Activated CD4-positive, alpha-beta T cell treated with anti-CD3 and anti-CD28 coated beads for 36 hours (primary cell): ENCODE measurements at places on chromosomes 4 and X. TPM values are rescaled to one million over a fixed set of nuclear protein-coding genes. Genes with fewer than 3 reads are reported as not detected.

The PLP1 gene
- not detected for total RNA-seq

The ODAPH gene
- total RNA-seq = not detected

The PGRMC2 gene
- total RNA-seq = 38.5 TPM

GRCh38 chrX:9562851-9563250 is 98.0 kb downstream of the TBL1X start:
- no peak for DNase-seq

- no peak for DNase-seq
Observed at GRCh38 chr4:139901531-139902320, 236.1 kb downstream of the MGST2 start.

- DNase-seq = no peak
Observed at GRCh38 chr4:26127851-26128337, 192.9 kb upstream of the RBPJ start.

DNA sequence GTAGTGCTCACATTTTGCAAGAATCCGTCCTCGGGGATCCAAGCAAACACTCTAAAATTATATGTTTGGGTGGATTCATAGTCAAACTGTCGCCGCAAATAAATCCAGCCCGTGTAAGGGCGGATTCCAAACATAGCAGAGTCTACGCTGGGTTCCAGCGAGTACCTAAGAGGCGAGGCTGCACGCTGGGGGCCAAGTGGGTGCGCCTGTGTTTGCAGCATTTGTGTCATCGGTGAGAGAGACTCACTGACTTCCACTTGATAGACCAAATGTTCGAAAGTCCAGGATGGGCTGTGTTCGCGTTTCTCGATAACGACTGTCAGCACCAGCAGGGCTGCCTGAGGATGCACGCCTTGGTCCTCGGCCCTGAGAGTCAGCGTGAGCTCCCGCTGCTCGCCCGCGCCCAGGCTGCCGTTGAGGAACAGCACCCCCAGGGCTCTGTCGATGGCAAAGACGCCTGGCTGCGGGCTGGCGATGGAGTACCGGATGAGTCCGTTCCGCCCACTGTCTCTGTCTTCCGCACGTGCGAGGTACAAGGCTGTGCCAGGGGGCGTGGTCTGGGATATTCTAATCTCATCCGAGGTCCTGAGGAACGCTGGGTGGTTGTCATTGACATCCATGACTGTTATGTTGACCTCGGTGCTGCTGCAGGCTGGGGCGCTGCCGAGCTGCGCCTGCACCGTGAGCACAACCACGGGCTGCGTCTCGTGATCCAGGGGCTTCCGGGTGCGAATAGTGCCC is 158.7 kb downstream of the DCHS2 start:
- DNase-seq = peak; percentile 82

GRCh38 chrX:16319929-16320328 is 152.6 kb downstream of the MAGEB17 start:
- DNase-seq = no peak

DNA sequence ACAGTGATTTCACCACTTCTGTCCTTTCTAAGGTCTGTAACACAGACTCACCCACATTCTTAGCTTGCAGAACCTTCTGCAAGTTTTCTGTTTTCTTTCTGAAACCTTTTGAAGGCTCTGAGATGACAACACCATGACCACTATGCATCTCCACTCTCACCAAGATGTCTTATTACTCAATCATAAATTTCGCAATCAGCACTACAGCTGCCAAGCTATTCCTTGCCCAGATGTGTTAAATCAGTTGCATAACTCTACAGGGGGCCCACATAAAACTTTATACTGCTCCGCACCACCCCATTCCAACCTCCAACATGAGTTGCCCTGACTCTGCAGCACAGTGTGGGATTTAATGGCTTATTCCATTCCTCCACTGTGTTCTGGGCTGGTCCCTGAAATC is 229.9 kb downstream of the COL25A1 start:
- DNase-seq = no peak

DNA sequence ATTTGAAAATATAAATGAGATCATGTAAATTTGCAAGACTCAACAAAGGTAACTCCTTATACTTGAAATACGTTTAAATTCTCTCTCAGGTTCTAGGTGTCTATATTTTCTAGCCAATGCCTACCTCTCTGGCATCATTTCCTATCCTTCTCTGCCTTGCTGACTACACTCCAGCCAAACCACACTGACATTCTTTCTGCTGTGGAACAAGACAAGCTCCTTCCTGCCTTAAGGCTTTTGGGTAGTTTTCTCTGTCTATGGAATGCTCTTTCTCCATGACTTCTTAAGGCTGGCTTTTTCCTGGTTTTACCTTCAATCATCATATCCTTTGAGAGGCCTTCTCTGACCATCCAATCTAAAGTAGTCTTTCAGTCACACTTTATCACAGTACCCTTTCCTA is 201.0 kb downstream of the SPRY1 start:
- DNase-seq = no peak

DNA sequence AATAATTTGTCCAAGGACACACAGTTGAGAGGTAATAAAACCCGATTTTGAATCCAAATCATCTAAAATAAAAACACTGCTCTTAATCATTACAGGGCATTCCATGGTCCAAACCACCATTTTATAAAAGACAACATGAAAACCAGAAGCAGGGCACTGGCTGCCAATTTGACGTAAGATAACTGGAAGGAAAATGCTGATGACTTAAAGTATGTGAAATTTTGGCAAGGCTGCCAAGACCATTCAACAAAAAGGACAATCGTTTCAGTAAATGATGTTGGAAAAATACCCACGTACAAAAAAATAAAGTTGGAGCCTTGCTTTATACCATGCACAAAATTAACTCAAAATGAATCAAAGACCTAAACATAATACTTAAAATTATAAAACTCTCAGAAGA is 344.4 kb downstream of the RAPGEF2 start:
- no peak for DNase-seq

GRCh38 chr4:65392488-65392887 is 277.8 kb downstream of the EPHA5 start:
- DNase-seq = no peak

GRCh38 chr4:144449611-144450010 is 196.3 kb upstream of the HHIP start:
- DNase-seq = no peak

DNA sequence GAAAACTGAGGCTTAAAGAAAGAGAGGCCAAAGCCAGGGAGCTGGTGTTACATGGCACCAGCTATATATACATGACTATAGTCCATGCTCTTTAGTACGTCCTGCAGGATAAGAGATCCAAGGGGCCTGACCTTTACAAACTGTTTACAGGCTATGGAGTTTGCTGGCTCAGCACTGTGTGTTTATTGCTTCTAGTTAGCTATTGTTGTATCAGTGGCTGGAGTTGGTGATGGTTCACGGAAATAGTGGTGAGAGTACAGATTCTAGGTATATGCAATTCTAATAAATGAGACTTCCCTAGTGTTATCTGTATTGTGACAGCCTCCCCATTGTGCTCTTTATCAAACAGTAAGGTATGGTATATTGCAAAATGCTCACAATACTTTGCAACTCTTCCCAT is 46.5 kb downstream of the REPS2 start:
- DNase-seq = no peak

DNA sequence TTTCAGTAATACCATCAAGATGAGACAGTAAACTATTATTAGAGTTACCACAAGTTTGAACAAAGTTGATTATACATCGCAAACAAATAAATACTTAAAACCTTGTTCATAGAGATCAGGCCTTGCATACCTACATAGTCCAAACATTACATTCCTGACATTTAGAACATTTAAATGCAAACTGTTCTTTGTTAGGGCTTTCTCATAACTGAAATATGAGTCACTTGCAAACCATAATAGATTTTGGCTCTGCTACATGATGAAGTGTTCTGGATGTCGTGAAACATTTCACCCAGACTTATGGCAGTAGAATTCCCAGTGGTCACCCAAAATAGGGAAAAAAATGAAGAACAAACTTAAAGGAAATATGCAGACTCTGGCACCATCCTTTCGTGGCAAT is 75.0 kb downstream of the FAT4 start:
- DNase-seq = no peak

DNA sequence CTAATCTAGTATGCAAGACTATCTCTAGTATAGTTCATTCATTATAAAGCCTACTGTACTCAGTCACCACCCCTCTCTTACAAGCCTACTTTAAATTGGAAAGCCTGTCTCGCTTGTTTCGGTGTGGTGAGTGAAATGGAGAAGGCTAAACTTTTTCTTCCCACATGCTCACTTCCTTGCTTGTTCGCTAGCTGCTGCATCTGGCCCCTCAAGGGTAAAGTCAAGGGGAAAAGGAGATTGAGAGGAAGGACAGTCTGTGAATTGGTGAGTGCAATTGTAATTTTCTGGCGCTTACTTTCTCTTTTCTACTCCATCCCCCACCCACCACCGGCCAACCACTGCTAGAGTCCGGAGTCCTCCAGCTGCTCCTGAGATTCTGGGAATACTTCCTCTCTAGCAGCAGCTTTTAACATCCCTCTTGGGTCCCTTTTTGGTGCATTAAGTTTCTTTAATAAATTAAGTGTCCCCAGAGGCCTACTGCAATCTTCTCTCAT is 12.1 kb upstream of the ARAP2 start:
- peak; percentile 34 for DNase-seq

GRCh38 chr4:77833126-77833724 is 14.1 kb upstream of the CNOT6L start:
- no peak for DNase-seq

GRCh38 chr4:57234252-57234775 is 124.1 kb upstream of the IGFBP7 start:
- DNase-seq = no peak

DNA sequence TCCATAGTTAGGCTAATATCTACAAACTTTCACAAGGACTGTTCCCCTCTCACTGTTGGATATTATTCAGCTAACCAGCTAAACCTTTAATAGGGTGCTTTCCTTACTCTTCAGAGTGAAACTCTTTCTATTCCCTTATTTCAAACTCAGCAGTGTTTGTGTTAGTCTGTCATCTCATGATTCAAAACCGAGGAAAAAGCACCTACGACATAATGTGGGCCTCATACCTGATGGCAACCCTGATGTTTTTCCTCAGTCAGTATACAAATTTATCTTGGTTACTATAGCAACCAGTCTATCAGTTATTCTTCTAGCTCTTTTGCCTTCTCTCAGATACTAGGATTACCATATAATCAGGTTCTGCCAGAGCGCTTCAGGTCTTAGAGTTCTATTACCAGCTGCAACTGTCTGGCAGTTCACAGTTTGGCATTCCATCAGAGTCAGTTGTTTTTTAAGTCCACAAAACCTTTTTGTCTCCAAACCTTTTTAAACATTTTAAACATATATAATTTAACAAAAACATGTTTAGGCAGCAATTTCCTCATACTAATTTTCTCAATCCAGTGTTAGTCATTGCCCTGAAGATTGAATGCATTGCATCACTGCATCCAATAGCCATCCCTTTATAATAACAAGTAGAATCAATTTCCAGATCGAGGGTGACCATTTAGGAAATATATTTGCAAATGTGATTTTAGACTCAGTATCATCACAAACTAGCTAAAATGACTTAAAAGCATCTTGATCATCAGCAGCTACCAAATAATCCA is 7.4 kb downstream of the WDR44 start:
- no peak for DNase-seq

- no peak for DNase-seq
Observed at GRCh38 chr4:123866796-123867195, 470.2 kb downstream of the SPRY1 start.

DNA sequence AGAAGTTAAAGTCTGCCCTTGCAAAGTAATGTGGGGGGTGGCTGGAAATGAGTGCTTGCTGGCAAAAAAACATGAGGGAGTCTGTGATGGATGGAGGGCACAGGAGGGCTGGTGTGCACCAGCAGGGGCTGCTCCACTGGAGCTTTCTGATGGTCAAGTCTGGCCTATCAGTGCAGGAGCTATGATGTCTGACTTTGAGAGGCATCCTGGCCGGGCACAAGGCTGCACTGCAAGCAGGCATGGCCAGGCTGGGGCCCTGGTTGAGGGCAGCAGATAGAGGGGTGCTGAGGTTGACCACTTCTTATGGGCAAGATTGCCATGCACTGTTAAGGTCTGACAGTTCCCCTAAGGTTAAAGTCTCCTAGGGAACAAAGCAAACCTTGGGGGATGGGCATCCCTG is 1140.2 kb downstream of the FAM133A start:
- DNase-seq = no peak

DNA sequence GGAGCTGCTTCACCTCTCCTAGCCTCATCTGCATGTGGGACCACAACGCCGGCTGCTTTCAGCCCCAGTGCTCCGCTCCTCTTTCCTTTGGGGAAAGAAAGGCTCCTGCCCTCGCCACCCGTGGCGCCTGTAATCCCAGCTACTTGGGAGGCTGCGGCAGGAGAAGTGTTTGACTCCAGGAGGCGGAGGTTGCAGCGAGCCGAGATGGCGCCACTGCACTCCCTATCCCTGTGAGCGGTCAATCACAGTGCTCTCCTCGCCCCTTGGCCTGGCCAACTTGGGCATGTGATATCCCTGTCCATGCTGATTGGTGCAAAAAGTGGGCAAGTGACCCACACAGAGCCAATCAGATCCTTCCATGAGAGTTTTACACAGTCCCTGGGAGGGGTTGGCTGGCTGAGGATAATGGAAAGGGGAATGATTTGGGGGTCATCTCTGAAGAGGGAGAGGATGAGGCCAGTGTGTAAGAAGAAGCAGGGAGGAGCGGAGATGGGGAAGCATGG is 56.2 kb downstream of the WFS1 start:
- DNase-seq = no peak

DNA sequence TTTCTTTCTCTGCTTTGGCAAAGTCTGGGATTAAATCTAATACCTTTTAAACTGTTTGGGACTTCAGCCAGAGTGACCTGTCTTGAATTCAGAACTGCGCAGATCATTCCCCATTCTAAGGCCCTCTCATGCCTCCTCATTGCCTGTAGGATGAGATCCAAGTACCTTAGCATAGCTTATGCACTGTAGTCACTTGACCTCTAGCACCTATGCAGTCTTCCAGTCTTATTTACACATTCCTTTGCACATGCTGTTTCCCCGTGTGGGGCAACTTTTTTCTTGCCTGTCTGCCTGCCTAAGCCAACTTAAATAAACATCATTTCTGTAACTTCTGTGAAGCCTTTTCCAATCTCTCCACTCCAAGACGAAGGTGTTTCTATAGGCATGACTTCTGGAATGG is 68.4 kb downstream of the AR start:
- no peak for DNase-seq

DNA sequence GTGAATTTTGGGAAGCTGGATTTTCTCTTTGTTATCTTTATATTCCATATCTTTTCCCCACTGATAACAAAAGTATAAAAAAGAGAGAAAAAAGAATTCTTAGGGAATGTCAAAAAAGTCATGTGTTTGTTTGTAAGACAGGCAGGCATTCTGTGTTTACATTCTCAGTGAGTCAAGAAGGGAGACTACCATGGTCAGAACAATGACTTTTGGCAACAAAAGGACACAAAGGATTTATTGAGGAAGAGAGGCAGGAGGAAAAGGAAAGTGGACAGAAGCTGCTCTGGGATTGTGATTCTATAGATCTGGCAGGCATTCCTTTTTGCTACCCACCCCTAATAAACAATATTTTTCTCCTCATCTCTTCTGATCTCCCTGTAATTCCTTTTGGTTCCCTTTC is 5.9 kb upstream of the ANK2 start:
- no peak for DNase-seq

DNA sequence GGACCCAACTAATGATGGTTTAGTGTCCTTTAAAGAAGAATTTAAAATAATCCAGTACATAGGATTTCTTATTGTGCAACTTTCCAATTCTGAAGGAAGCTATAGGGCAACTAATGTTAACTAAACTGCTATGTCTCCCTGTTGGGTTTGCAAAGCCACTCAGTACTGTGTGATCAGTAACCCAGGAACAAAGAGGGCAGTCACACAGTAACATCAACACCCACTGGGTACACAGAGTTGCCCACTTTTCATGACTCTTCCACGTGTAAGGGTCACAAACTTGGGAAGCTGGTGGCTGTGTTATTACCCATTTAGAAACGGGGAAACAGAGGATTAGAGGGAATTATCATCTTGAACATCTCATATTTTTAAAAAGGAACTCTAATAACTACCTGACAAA is 555.0 kb upstream of the DIPK2B start:
- no peak for DNase-seq
